Stimulated activated CD4-positive, alpha-beta T cell treated with anti-CD3 and anti-CD28 coated beads, Interleukin-1b, Interleukin-23, amount 100 ng/mL, for 24 hours (primary cell): ENCODE measurements at places on chromosomes 16 and 17.

- DNase-seq, result no peak
Observed at GRCh38 chr16:73384506-73385089, 336.7 kb upstream of the ZFHX3 start.

- no peak for DNase-seq
Observed at GRCh38 chr16:4709481-4709880, 16.1 kb downstream of the NUDT16L1 start.

- no peak for DNase-seq
Observed at GRCh38 chr17:18309202-18309601, 5.6 kb downstream of the TOP3A start.

DNA sequence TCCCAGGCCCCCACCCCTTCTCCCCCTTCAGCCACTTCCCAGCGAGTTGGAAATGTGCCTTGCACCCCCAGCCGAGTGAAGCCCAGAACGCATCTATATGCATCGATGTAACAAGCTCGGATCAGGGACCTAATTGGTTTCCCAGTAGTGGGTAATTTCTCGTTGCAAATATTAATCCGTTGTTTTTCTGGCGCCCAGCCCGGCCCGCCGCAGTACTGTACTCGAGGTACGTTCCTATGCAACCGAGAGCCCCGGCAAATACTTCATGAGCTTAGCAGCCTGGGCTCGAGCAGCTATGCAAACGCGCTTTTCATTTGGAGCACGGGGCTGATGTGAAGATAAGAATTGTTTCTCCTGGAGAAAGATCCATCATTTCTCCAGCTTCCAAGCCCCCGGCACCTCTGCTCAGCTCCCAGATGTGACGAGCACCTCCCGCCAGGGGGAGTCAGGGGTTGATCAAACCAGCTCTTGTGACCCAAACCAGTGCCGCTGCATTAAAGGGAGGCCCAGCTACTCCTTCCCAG, 229.8 kb downstream of the KATNIP start:
- DNase-seq, result no peak

GRCh38 chr16:89341697-89342694, 124.5 kb downstream of the ZNF778 start:
- no peak for DNase-seq

- DNase-seq, result no peak
Observed at GRCh38 chr17:71431146-71431545, 689.7 kb upstream of the SOX9 start.

DNA sequence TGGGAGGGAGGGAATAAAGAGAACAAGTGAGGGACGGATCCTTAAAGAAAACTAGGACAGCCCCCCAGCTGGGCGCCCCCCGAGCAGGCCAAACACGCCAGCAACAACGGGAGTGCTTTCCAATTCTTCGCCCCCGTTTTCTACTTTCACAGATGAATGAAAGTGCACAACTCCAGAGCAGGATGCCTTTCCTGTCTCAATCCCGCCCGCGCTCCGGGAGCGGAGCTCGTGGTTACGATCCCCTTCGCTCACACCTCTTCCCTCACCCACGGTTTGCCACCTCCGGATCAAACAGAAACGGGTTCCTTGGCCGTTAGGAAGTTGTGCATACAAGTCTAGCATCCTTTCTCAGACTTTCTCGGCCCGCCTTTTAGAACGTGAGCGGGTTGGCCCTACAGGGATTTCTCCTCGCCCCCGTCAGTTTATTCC, 680 bp downstream of the SKA2 start:
- peak; percentile 7 for DNase-seq

GRCh38 chr17:51537996-51538550, 277.7 kb downstream of the UTP18 start:
- DNase-seq, result no peak

DNA sequence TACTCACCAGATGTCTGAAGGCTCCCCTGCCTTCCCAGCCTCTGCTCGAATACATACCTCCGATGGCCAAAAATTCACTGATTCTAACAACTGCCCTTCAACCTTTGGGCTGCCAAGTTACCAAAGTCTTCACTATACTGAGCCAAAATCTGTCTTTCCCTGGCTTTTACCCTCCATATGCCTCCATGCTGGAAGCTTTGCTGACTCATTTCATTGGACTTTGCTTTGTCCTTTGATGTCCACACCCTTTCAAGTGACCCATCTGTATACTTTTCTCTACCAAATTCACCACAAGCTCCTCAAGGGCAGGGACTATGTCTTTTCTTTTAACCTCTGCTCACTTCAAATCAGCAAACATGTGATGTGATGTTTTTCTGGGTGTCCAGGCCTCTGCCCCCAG, 21.0 kb upstream of the MTMR4 start:
- no peak for DNase-seq

- DNase-seq, result no peak
Observed at GRCh38 chr16:47949276-47949675, 206.5 kb downstream of the ABCC12 start.

GRCh38 chr16:12314653-12315185, 338.2 kb downstream of the SNX29 start:
- DNase-seq, result no peak

DNA sequence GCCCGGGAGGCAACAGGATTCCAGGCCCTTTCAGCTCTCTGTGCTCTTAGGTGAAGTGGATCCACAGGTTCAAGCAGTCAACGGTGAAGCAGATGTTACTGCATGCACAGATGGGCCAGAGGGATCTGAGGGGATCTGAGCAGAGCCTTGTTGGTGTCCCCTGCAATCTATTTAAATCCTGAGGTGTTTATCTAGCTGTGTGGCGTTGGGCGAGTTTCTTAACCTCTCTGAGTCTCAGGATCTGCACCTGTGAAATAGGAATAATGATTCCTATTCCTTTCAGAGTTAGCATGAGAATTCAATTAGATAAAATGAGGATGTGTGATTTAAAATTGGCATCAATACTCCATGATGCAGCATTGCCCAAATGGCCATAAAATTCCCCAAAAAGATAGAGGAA, 237.3 kb upstream of the CDH5 start:
- no peak for DNase-seq

DNA sequence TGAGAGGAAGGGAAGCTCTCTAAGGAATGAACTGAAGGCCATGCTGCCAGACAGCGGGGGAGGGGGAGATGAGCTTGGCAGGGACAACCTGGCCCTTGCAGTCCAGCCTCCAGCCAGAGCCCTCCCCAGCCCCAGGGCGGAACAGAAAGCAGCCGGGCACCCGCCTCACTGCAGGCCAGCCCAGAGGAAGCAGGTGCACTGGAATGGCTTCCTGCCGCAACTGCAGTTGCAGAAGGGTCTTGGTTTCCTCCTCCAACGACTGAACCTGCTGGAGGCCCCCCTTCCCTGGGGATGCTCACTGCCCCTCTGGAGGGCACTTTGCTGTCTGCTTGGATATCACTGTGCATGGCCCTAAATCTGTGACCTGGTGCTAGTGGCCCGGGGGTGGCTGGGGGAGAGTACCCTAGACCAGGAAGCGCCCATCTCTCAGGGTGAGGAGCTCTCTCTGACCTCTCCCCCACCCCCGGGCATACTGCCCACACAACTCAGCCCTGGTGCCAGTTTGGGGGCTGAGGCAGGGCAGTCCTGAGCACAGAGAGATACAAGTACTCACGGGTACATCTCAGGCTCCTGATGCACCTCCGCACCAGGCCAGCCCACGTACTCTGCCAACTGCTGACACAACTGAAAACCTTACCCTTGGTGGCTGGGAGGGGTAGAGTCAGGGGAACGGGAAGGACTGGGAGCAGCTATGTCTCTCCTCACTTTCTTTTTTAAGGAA, 41.1 kb downstream of the MYO18A start:
- no peak for DNase-seq

DNA sequence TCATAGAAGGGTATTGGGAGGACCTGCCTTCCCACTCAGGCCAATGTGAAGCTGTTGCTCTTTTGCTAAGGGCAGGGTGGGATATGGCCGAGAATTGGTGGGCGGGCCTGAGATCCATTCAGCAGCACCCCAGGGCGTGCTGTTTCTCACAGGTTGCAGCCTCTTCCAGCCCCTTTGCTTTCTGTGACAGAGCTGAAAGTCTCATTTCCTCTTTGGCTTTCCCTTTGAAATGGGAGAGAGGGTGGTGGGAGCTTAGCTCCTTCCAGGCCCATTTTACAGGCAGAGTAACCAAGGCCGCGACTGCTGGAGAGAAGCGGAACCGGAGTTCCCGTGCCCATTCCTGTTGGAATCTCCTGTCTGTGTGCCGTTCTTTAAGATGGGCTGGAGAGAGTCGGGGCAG, 183.0 kb downstream of the RAB11FIP4 start:
- no peak for DNase-seq

- no peak for DNase-seq
Observed at GRCh38 chr16:72785171-72785570, 262.8 kb downstream of the ZFHX3 start.

GRCh38 chr16:8611886-8612600, 9.5 kb upstream of the METTL22 start:
- no peak for DNase-seq

GRCh38 chr16:88698646-88699045, 7.6 kb downstream of the RNF166 start:
- DNase-seq, result no peak

DNA sequence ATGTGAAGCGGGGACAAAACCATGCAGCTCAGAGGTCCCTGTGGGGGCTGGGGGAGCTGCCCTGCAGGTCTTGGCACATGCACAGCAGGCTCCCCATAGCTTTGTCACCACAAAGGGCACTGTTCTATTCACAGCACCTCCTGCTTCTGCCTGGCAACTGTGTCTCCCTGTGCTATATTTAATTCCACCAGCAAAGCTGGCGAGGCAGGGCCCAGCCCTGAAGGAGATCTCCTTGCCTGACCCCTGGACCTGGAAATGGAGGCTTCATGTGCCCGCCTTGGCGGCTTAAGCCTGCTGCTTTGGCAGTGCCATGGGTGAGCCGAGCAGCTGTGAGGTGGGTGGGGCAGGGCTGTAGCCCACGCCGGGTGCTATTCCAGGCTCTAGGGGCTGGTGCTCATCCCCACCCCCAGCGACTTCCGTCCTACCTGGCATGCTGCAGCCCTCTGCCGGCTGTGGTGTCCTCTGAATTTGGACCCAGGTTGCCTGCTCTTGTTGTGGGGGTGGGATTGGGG, 6.8 kb downstream of the LDHD start:
- no peak for DNase-seq

GRCh38 chr17:39231091-39231561, 5.4 kb upstream of the STAC2 start:
- no peak for DNase-seq

DNA sequence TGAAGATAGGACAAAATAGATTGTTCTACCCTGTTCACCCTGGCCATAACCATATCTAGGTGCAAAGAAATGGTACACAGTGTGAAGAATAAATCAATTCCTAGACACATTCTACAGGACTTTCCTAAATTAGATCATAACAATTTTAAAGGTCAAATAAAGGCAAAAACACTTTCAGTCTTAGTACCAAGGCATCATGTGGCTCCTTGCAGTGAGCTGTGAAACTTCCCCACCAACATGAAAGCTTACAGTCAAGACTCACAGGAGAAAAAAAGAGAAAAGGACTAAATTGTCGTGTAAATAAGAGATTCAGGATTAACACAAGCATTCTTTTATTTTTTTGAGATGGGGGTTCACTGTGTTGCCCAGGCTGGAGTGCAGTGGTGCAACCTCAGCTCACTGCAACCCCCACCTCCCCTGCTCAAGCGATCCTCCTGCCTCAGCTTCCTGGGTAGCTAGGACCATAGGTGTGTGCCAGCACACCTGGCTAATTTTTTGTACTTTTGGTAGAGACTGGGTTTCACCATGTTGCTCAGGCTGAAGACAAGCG, 14.2 kb downstream of the NSMCE1 start:
- DNase-seq, result no peak

- DNase-seq, result no peak
Observed at GRCh38 chr16:19696961-19697360, 21.1 kb downstream of the KNOP1 start.

GRCh38 chr17:67244431-67245072, 444 bp downstream of the HELZ start:
- DNase-seq, result no peak

DNA sequence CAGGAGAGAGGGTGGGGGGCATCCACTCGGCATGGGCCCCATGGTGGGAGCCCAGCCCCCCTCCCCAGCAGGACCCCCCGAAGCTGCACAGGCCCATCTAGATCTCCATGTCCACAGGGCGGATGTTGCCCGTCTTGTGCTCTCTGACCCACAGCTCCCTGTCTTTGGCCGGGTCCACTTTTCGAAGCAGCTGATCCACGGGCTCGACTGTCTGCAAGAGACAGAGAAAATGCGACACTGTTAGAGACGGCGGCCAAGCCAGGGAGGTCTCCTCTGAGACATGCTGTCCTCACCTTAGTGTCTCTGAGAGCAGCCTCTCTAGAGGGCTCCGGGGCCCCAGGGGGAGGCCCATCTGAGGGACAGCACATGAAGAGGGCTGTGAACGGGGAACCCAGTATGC, 12.1 kb upstream of the RCVRN start:
- no peak for DNase-seq

GRCh38 chr17:77364381-77364911, 223.7 kb downstream of the SEC14L1 start:
- no peak for DNase-seq

DNA sequence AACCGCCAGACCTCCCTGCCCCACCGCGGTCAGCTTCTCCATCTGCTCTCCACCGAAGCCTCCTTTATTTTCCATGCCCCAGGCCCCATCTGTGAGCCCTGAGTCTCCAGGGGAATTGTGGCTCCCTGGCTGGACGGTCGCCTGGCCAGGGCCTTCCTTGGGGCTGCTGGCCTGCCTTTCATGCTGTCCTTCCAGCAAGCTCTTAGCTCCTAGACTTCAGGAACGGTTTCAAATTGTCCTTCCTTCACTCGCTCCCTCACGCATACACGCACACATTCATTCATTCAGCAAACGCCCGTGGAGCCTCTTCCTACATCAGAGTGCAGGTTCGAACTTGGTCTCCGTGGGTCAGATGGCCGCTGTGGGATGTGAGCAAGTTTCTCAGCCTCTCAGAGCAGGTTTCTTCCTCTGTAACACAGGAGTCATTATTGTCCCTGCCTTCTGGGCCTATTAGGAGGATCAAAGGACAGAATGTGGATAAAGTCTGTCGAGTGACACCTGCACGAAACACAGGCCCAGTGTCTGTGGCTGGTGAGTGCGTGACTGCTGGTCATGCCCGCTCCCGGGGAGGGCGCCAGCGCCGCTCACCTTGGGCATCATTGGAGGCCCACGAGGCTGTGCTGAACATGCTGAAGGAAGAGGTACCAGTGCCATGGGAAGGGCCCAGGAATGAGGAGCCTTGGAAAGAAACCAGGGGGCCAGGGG, 18.7 kb upstream of the GSE1 start:
- DNase-seq, result no peak

- no peak for DNase-seq
Observed at GRCh38 chr17:81455387-81455786, 57.2 kb downstream of the ACTG1 start.

DNA sequence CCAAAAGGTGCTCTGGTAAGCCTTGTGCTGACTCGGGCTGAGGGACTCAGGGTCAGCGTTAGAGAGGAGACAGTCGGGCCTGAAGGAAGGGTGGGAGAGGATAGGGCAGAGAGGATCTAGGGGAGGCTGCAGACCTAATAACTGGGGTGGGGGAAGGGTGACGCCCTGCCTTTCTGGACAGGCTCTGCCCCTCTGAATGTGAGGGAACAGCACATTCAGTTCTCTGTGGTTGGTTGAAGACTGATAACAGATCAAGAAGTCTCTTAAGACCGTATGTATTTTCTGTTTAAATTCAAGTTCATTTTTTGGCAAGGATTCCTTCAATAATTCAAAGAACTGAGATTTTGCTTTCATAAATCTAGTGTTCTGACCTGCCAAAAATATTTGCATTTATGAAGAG, 56.2 kb upstream of the TEKT3 start:
- DNase-seq, result no peak
